SK-N-SH treated with all-trans-retinoic acid at 6 μM for 48 hours (cell line): ENCODE measurements at places on chromosomes 7 and 10.
A peak's percentile ranks its signal among the peaks of the same experiment; 100 is the strongest.

DNA sequence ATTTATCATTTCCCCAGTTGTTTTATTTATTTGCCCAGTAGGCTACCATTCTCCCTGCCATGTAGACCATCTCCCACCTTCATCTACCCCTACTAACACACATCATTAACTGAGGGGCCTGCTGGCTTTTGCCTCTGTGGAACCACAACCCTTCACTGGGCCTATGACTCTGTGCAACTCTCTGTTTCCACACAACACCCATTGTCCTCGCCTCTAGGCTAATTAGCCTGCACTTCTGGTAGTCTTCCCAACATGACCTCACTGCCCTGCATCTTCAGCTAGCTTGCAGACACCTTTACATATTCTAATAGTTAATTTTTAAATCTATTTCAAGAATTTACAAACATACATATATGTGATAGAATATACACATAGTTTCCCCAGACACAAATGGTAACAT lies 7.5 kb downstream of the ANKIB1 start:
- no peak for ATAC-seq

DNA sequence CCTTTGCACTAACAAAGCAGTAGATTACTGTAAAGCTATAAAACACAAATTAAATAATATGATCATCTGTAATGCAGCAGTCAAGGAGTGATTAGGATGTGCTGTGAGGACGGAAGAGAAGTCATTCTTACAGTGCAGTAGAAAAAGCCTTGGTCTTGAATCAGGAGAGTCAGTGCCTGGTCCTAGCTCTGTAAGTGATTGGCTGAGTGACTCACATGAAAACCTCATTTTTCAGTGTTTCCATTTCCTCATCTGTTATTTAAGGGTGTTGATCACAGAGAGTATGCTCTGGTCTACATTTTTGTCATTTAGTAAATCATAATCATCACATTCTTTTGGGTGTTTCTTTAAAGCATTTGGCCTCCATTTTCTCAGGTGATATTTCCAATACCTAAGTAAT lies 717.8 kb downstream of the LRMDA start:
- no peak for ATAC-seq

DNA sequence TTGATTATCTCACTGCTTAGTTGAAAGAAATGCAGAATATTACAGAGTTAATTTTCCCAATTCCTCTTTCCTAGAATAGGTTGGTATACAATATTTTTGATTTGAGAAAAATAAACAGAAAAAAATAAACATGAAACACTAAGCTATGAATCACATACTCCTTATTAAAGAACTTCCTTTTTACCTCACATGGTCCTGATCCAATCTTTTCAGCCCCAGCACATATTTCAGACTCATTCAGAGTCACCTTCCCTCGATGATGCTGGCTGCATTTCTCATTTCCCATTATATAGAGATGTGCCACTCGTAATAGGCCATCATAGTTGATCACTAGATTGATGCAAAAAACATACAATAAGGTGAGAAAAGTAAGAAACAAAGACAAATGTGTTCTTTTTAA lies 64.6 kb downstream of the HGF start:
- no peak for ATAC-seq

- ATAC-seq: no peak
Observed at GRCh38 chr7:7266257-7266881, 84.0 kb downstream of the C1GALT1 start.

- no peak for ATAC-seq
Observed at GRCh38 chr7:65503434-65504152, 129.9 kb downstream of the ZNF92 start.

GRCh38 chr10:79068203-79068561 lies 584 bp upstream of the ZMIZ1 start:
- no peak for ATAC-seq

DNA sequence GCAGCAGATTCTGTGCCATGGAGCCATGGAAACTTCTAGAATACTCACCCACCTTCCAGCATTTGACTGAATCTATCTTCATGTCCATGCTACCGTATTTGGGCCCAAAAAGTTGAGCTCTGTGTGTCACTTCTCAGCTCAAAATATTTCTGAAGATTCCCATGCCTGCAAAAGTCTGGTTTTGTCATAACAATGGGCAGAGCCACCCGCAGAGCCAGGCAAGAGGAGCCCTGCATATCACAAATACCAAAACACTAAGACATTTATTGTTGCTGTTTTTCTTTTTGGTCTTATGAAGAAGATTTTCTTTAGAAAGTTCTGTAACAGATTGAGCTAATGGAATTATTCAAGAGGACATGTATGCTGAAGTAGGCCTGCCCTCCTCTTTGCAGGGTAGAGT lies 68.1 kb downstream of the PRTFDC1 start:
- ATAC-seq: no peak

GRCh38 chr7:128775744-128776474 lies at the start of gene OPN1SW:
TSS of gene OPN1SW (minus strand) at chr7:128775794. CDS start at chr7:128775781, 13 bp downstream.
- ATAC-seq: peak; percentile 22

DNA sequence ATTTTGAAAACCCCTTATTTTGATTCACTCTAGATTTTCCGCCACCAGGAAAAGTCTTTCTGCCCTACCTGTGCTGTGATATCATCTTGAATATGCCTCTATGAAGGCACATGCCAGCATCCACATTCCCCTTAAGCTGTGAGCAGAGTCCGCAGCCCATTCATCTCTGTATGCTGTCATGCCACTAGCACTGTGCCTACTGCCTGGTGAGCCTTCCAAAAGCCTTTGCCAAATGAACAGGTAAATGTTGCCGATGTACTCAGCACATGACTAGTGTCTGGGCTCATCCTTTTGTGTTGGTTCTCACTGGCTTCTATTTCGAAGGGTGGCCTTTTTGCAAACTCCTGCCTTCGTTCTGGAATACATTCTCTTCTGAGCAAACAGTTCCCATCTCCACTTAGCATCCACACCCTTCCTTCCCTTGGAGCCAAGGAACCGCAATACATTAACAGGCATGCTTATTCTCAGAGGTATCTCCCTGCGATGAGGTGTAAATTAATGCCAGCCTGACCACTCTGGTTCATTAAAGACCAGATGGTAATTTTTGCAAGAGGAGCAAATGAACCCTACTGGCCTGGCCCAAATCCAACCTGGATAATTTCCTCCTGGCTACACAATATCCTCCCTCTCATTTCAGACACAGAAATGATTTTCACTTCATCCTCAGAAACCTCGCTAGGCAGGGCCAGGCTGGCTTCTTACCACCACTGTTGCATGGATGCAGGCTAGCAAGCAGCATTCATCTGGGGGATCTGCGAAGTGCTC lies 339.7 kb upstream of the NFE2L3 start:
- no peak for ATAC-seq

DNA sequence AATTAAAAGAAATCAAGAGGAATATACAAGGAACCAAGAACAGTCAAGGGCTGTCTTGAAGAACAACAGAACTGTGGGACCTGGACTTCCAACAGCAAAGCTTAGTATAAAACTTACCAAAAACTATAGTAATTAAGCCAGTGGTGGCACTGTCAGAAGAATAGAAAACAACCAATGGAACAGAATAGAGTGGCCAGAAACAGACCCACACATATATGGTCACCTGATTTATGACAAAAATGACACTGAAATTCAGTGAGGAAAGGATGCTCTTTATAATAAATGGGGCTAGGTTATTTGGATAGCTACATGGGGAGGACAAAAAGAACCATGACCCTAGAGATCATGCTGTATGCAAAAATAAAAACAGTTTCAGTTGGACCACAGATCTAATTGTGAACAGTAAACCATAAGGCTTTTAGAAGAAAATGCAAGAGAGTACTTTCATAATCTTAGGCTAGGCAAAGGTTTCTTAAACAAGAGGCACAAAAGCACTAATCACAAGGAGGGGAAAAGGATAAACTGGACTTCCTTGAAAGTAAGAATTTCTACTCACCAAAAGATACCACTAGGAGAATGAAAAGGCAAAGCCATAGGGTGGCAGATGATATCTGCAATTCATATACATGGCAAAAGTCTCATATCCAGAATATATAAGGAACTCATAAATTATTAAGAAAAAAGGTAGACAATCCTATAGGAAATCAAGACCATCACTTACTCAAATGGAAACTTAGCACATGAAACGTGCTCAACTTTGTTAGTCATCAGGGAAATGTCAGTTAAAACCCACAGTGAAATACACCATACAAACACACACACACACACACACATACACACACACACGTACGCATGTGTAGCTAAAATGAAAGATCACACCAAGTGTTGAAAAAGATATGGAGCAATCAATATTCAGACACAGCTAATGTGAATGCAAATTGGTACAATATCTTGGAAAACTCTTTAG lies 20.8 kb downstream of the HYCC1 start:
- no peak for ATAC-seq

- no peak for ATAC-seq
Observed at GRCh38 chr10:132507409-132507955, 30.1 kb upstream of the INPP5A start.

- ATAC-seq: no peak
Observed at GRCh38 chr7:70017357-70017756, 419.1 kb downstream of the AUTS2 start.

GRCh38 chr10:30825495-30825894 lies 195.9 kb upstream of the LYZL2 start:
- no peak for ATAC-seq

GRCh38 chr7:35646289-35647023 lies 48.5 kb downstream of the HERPUD2 start:
- ATAC-seq: no peak

- ATAC-seq: peak; percentile 42
Observed at GRCh38 chr10:13928451-13928850, 341.7 kb downstream of the PRPF18 start.

GRCh38 chr7:101898106-101898505 lies 80.7 kb downstream of the CUX1 start:
- ATAC-seq: peak; percentile 67

GRCh38 chr7:11706666-11707605 lies 125.1 kb downstream of the THSD7A start:
- no peak for ATAC-seq

GRCh38 chr7:64884913-64885370 lies 18.1 kb upstream of the ZNF273 start:
- ATAC-seq: no peak

DNA sequence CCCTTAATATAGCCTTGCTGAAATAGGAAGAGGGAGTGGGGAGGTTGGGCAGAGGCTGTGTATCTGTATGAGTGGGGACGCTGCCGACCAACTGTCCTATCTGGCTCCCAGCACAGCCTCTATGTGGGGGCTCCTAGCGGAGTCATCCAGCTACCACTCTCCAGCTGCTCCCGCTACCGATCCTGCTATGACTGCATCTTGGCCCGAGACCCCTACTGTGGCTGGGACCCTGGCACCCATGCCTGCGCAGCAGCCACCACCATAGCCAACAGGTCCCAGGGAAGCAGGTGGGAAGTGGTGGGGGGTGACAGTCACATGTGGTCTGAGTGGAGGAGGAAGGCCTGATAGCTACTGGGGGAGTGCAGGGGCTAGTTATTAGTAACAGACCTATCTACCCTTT lies 6.6 kb downstream of the MRPL43 start:
- no peak for ATAC-seq

DNA sequence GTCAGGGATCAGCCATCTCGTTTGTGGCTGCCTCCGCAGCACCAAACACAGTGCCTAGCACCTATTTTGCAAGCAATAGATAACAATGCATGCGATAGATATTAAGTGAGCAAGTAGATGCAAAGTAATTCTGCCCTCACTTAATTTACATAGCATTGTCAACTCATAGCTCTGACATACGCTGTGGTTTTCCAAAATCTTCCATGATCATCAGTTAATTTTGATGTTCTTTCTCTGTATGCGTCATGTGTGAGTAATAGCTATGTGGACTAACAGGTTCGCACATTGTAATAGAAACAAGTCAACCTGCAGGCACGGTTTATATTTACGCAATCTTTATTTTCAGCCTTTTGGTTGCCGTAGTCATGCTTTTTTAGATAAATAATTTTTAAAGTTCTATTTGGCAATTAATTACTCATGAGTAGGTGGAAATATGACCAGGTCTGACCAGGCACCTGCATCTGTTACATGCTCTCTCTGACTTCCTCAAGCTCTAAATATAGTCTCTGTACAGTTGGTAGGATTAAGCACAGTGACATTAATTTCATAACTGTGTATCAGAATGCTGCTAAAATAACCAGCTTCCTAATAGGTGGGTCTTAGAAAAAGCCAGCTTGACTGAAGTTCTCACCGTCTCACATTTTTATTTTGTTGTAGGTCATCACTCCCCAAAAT lies 13.3 kb downstream of the MAP3K8 start:
- no peak for ATAC-seq

GRCh38 chr10:72612203-72612826 lies 13.6 kb downstream of the MICU1 start:
- peak; percentile 59 for ATAC-seq

- ATAC-seq: no peak
Observed at GRCh38 chr7:55005241-55005851, 13.5 kb upstream of the EGFR start.

DNA sequence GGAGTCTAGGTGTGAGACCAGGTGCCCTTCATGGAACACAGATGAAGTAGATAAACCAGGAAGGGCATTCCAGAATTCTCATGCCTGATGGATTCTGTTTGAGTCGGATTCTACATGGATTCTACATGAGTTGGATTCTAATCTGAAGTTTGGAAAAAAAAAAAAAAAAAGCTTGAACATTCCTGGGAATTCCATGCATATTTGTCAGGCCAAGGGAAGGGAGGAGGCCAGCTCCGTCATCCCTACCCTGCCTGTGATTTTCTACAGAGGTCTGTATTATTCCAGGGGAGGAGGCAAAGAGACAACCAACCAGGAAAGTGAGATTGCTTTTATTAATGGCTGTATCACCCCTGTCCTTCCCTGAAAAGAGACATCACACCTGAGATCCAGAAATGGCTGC lies 27.8 kb upstream of the EBLN1 start:
- peak; percentile 61; the same call in 2 of the 3 replicates for ATAC-seq

DNA sequence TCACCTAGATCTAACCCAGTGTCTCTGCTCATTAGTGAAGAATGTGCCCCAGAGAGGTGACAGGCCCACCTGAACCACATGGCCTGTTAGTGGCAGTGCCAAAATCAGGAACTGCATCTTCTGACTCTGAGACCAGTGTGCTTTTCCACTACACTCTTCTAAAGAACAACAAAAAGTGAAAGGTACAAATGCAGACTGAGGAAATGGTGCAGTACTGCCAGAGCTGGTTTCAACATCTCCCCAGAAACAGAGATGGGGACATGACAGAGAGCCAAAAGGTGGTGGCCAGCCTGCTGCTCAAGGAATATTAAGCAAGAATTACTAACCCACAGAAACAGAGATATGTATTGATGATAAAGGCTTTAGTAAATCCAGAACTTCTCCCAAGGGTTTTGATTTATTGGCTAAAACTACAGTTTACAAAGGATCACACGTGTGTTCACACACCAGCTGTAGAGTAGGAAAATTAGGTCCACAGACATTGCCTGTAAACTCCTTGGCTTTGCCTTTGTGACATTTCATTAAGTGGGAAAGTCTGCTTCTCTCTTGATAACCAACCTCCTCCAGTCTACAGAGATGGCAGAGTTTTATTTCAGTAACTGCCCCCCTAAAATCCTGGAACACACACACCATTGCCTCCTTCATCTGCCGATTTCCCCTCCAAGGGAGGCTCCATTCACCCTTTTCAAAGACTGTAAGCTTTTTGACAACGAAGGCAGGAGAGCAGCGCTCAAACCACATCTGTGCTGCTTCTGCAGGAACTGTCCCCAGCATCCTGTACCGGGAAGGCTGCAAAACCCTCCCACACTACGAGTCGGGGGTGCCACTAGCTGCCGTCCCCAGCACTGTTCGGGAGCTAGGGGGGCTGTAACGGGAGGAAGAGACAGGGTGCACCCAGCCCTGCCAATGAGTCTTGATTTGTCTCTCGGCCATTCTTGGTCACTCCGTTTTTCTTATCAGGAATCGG lies 29.8 kb downstream of the GSDME start:
- ATAC-seq: no peak

GRCh38 chr7:20313626-20314025 lies 17.1 kb upstream of the ITGB8 start:
- ATAC-seq: no peak

- peak; percentile 56 for ATAC-seq
Observed at GRCh38 chr7:47580811-47581331, 1.0 kb downstream of the TNS3 start.
